ENCODE measurements at places on chromosomes 6 and 20.

- DNase-seq = no peak
Measured at GRCh38 chr6:53925891-53926290, 131.1 kb downstream of the LRRC1 start.

DNA sequence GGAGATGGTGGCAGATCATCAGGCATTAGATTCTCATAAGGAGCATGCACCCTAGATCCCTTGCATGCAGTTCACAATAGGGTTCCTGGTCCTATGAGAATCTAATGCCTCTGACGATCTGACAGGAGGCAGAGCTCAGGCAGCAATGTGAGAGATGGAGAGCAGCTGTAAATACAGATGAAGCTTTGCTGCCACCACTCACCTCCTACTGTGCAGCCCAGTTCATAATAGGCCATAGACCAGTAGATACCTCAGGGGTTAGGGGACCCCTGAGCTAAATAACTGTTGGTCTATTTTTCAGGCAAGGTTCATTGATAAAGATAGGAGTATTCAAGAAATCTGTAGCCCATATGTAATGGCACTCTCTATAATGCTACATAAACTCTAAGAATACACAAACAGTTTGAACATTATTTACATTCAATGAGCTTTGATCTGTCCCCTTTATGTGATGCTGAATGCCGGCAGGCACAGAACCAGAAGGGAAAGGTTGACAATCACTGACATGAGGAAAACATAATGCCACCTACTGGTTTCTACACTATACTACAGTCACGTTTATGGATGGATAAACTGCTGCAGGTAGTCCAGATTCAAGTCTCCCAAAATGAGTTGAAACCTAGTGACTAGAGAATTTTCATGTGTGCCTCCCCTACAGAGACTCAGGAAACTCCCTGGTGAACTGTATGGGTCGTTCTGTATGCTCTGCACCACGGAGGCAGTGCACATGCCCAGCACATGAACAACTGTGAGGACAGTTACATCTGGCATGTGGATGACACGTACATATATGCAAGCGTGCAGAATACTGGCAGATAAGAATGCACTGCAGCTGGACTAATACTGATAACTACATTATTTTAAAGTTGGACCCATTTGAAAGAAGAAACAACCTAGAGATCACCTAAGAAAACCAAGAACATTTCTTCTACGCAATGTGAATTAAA, 72.0 kb downstream of the DST start:
- DNase-seq = no peak

- no peak for DNase-seq
Measured at GRCh38 chr20:48308882-48309281, 518.9 kb downstream of the PREX1 start.

GRCh38 chr6:2565499-2565898, 185.2 kb downstream of the MYLK4 start:
- no peak for DNase-seq

- no peak for DNase-seq
Measured at GRCh38 chr6:137792160-137793033, 74.7 kb upstream of the TNFAIP3 start.

- DNase-seq = no peak
Measured at GRCh38 chr20:25548613-25549086, 36.7 kb downstream of the NINL start.

DNA sequence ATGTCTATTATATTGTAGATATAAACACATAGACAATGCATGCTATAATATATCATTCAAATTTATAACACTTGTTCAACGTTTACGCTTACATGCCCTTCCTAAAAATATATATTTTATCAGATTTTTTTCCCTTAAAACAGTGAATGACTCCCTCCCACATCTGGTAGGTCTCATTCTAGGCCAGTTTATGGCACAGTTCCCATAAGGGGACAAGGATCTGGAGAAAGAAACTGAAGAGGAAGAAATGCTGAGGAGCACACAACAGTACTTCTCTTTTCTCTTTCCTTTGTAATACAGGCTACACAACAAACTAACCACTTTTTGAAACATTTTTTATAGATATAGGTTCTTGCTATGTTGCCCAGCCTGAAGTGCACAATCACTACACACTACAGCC, 48.6 kb upstream of the RCAN2 start:
- no peak for DNase-seq

Data from tibial nerve (tissue), 4 donors.